Cardiac ventricle fibroblast (primary cell): ENCODE measurements at places on chromosomes 7 and 10. TPM values are rescaled to one million over a fixed set of nuclear protein-coding genes. Genes with fewer than 3 reads are reported as not detected.

Gene DPP6
- 0.06 TPM in 1 of 2 replicates, not detected in the other for total RNA-seq

Gene THSD7A
- total RNA-seq = 0.94 and 1.9 TPM in 2 replicates

Gene FEZF1
- not detected in 2 replicates for total RNA-seq

Gene CD36
- 38.1 and 60.9 TPM in 2 replicates for total RNA-seq

Gene ST8SIA6
- total RNA-seq = not detected in 2 replicates

Gene C10orf62
- total RNA-seq = not detected in 2 replicates

Gene FKBP6
- total RNA-seq = not detected in 2 replicates

Gene GHRHR
- not detected in 2 replicates for total RNA-seq
